ENCODE measurements at places on chromosomes 5 and 9.

DNA sequence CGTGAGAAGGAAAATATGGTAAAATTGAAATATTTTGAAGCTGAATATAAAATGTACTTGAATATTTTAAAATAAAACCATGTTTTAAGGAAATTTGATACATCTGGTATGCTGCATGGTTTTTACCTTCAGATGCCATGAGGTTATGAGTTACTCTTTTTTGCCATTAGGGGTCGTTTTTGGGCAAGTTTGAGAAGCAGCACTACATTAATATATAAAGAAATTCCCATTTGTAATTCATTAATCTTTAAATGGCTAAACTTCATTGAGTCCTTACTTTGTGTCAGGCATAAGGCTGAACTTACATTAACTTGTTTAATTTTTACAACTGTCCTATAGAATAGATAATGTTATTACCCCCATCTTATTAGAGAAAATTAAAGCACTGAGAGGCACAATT lies 152.3 kb downstream of the KDM4C start:
- DNase-seq: no peak

GRCh38 chr5:54146390-54146789 lies 164.0 kb downstream of the ARL15 start:
- no peak for DNase-seq

DNA sequence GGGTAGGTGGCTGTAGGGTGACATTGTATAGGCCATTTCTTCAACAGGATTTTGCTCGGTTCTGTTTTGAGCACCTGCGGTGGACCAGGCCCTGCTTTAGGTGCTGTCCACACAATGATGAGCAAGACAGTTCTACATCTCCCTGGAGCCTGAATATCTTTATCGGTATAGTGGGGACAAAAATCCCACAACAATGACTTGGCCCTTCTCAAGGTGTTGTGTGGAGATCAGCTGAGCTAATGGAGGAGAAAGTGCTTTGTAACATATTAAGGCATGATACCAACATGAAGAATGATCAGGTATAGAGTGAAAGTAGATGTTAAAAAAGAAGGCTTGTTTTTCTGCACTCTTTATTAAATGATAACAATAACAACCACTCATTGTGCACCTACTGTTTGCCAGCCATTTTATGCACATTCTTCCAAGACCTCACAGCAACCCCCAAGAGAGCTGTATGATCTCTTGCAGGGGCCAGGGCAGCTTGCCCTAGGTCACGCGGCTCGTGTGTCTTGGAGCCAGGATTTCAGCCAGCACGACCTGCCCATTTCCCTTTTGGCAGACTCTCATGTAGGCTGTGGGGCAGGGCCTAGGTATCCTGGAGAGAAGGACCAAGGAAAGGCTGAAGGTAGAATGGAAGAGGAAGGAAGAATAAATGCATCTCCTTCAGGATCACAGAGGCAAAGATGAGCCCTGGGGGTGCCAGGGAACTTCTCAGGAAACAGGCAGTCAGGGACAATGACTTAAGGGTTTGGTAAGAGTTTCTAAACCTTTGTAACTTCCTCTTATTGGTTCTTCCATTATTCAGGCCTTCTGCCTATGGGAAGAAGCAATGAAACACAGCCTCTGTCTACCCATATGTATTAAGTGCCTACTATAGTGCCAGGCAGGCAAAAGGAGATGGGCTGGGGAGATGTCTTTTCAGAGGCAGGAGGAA lies 50.0 kb upstream of the PPARGC1B start:
- no peak for DNase-seq

- peak; percentile 69 for DNase-seq
These were observed 61.9 kb downstream of the MROH2B start for GRCh38 chr5:41009232-41009631.

DNA sequence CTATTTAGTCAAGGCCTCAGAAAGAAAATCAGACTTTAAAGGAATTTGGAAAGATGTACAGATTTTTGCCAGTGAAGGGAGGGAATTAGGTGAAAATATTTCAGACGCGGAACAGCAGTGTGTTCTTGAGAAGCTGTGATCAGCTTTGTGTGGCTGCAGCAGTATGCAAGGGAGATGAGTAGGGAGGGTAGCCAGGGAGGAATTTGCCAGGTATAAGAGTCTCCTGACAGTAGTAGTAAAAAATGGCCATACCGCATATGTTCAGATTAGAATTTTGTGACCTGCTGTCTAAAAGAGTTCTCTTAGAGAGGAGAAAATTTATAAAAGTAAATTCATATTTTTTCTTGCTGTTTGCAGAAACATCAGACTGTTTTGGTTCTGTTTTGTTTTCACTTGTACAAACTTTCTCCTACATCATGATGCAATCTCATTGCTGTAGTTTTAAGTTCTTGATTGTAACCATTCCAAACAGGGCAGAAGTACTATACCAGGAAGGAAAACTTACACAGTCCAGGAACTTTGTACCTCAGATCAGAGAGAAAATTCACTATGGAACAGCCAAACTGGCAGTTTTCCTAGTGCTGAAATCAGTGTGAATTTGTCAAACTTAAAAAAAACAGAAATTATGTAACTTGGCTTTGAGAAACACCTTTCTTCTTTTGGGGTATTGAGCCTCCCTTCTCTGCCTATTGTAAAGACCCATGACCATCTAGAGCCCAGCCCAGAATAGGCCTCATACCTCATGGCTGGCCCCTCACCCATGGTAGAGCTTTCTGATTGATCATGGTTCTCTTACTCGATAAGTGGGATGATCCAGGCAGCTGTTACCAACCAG lies 78.4 kb upstream of the NR3C1 start:
- DNase-seq: no peak

DNA sequence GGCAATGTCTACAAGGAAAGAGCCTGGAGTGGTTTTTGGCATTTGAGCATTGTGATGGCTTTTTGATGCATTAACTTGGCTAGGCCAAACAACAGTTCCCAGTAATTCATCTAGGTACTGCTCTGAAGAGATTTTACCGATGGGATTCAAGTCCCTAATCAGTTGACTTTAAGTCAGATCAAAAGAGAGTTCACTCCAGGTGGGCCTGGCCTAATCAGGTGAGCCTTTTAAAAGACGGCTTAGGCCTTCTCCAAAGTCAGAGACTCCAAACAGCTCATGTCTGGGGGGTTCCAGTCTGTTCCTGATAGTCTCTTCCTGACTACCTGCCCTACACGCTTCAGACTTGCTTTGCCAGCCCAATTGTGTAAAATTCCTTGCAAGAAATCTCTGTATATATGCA lies 53.7 kb downstream of the RIGI start:
- DNase-seq: no peak

GRCh38 chr9:113462781-113463286 lies 693 bp upstream of the RGS3 start:
- no peak for DNase-seq

DNA sequence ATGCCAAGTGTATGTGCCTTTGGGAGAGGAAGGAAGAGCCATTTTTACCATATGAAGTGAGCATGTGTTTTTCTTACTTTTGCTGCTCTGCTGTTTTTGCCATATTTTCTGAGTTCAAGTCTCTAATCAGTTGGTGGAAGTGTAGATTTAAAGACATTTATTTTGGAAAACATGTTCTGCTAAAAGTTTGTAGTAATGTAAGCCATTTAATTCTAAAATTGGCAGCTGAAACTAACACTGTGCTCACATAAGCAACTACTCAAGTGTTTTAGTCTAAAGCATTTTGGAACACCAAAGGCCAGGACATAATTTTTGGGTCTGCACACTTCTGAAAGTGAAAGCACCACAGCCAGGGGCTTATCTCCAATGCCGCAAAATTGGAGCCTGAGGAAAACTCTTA lies 363.4 kb upstream of the ZNF608 start:
- no peak for DNase-seq
